ENCODE measurements at places on chromosomes 4 and X.

DNA sequence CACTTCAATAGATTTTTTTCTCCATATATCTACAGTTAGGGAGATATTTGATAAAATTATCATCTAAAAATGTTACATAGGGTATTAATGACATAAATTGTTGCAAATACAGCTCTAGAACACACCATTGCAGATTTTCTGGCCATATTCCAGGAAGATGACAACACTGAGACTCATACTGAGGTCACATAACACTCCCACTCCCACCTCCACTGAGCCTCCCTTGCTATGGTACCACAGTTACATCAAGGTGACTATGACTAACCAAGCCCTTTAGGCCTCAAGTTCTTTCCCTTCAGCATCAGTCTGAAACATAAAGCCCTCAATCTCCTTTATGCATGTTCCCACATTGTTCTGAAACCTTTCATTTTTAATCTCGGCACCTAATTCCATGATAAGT lies 932.0 kb upstream of the IGFBP7 start:
- no peak for DNase-seq

DNA sequence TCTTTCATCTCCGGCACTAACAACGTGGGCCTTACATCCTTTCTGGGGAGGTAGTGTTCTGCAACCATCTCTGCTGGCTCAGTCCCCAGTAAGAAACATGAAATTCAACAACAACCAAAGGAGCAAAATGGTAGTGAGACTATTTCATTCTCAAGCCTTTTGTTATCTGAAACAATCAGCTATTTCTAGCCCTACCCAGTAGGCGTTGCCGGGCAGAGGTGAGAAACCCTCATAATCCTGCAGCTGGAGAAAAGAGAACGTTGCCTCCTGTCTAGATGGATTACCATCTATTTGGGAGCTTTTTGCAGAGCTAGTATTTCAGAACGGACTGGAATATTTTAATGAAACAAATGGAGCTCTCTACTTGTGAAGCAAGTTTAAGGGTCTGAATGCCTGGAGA lies 66.4 kb upstream of the GPR174 start:
- no peak for DNase-seq

GRCh38 chr4:118712872-118713271 lies 27.7 kb downstream of the METTL14 start:
- no peak for DNase-seq

GRCh38 chrX:109889289-109890006 lies 113.5 kb upstream of the TMEM164 start:
- DNase-seq: no peak

- DNase-seq: no peak
Observed at GRCh38 chrX:118983513-118983912, 9.1 kb downstream of the LONRF3 start.

- DNase-seq: peak; percentile 62
Observed at GRCh38 chr4:76035141-76035540, 729 bp downstream of the CXCL11 start.

DNA sequence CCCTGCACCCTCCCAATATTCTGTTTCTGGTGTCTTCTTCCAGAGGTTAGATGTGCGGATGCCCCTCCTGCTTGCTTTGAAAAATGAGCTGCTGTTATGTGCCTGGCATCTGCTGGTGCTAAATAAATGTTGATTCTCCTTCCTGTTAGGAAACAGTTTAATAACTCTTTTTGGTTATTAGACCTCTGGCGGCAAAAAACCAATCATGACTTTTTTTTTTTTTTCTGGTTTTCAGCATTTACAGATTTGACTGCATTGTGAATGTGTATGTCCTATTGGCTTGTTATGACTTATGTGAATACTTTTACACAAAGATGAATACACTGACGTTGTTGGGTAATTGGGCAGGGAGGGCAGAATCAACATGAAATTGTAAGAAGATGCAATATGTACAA lies 13.6 kb upstream of the TMEM156 start:
- no peak for DNase-seq

DNA sequence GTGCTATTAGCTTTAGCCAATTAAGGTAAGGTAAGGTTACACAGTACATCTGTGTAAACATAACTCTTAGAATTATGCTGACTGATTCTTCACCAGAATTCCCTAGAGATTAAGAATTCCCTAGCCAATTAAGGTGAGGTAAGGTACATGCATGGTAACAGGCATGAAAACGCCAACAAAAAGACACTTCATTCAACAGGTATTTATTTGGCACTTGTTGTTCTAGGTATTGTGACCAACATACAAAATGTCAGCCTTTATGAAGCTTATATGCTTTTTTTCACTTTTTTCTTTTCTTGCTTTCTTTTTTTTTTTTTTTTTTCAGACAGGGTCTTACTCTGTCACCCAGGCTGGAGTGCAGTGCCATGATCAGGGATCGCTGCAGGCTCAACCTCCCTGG lies 47.2 kb downstream of the EDNRA start:
- DNase-seq: no peak

DNA sequence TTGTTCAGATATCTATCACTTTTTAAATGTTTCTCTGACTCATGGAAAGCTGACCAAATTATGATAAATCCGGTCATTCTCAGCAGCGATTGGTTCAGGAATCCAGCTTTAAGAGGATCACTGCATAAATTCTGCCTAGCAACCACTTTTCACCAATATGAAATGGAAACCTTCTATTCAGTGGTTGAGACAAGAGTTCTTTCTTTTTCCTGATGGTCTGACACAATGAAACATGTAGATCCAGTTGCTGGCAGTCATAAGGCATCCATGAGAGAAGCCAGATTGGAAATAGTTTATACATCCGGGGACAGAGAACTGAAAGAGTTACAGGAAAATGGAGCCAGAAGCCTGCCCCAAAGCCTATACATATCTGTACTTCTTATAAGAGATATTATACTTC lies 27.2 kb downstream of the MAB21L2 start:
- no peak for DNase-seq

- DNase-seq: no peak
Observed at GRCh38 chr4:15344041-15344440, 83.8 kb upstream of the C1QTNF7 start.

DNA sequence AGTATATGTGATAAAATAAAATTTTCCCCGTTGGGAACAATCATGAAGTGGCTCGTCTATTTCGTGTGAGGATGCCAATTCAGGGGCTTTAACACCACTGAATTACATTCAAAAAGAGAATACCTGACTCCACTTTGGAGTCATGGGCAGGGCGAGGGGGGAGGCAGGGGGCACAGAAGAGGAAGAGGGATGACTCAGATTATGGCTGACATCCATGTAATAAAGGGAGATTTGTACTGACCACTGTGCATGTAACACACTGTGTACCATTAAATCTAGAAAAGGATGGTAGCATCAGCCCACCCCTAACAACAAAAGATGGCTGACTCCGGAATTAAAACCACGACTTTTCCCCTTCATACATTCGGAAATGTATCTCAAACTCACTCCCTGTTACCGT lies 1.3 kb downstream of the SLC9A7 start:
- no peak for DNase-seq

DNA sequence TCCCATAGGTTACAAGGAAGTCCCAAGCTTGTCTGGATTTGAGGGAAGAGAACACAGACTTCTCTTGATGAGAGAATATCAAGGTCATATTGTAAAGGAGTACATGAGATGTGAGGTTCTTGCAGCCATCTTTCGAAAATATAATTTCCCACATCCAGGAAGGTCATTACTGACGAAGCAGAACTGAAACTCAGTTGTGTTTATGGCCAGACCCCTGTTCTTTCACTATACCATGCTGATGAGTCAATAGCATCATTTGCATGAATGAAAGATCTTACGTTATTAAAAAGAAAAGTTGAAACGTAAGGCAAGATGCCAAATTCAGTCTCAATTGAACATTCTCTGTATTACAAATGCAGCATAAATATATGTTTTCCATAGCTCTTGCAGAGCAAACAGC lies 14.2 kb upstream of the CCDC149 start:
- DNase-seq: no peak

GRCh38 chrX:109785053-109785452 lies 52.0 kb upstream of the ACSL4 start:
- no peak for DNase-seq

GRCh38 chr4:37891260-37892159 lies 626 bp downstream of the TBC1D1 start:
- no peak for DNase-seq

- no peak for DNase-seq
Observed at GRCh38 chrX:114976292-114976691, 41.1 kb downstream of the IL13RA2 start.

DNA sequence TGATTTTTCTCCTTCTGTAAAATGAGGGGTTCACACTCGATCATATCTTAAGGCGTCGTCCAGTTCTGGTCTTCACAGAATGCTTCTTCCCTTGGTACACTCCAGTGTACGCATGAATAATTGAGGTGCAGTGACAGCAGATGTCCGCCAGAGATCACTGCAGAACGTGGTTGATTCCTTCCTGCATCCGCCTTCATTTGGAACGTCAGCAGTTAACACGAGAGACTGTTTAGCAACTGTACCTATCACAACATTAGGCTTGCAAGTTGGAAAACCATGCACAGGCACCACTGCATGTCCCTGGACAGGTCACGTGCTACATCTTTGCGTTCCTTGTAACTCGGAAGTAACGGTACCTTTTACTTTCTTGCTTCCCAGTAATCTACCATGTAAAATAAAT lies 66.0 kb upstream of the GEMIN8 start:
- no peak for DNase-seq

GRCh38 chrX:120029354-120029753 lies 48.1 kb downstream of the RHOXF2B start:
- no peak for DNase-seq

- DNase-seq: no peak
Observed at GRCh38 chrX:66408507-66408906, 230.4 kb downstream of the EDA2R start.

GRCh38 chr4:42396361-42396751 lies 932 bp upstream of the SHISA3 start:
- no peak for DNase-seq

DNA sequence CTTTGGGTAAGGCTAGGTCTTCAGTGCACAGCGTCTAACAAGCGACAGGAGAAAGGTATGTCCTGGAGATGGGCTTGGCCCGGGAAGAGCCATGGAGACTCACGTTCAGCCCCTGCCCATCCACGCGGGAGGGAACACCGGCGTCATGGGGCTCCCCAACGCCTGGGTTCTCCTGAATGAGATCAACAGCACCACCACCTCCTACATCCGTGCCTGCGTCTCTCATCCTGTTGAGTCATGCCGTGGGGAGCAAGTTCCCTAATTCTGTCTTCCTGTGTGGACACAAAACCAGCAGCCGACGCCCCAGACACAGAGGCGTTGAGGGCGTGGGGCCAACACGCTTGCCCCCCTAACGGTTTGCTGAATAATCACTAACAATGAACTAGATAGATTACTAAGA lies 20.1 kb upstream of the IL3RA start:
- DNase-seq: no peak

DNA sequence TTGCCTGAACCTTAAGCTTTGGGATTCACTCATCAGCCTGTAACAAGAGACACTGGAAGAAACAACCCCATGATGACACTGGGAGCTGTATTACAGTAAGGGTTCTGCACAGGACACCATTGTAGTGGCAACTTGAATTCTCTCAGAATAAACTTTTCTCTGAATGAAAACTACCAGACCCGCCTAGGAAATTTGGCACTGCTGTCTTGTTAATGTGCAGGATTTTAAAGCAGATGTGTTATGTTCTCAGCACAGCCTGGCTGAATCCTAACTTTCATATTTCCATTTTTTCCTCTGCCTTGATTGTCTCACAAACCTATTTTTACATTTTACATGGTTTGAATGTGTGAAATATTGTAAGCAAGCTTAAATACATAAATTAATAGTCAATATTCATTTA lies 253.6 kb downstream of the UNC5C start:
- no peak for DNase-seq

DNA sequence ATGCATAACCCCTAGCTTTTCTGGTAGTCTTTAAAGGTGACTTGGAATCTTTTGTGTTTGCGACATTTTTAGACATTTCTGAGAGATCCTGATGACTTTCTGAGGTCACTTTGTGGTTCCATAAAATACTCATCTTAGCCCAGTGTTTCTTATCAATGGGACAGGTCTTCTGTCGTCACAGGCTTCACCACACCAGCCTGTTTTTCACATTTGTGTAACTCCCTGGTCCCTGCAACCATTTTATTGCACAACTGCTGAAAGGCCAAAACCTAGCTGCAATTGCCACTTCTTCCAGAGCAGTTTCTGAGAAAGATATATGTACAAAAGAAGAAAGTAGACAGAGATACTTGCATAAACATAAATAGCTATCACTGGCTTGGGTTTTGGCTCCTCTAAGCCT lies 120.9 kb downstream of the IL15 start:
- DNase-seq: no peak

- DNase-seq: no peak
Observed at GRCh38 chr4:183738081-183738673, 79.1 kb downstream of the TRAPPC11 start.

- no peak for DNase-seq
Observed at GRCh38 chr4:109921384-109921808, 8.7 kb downstream of the EGF start.

DNA sequence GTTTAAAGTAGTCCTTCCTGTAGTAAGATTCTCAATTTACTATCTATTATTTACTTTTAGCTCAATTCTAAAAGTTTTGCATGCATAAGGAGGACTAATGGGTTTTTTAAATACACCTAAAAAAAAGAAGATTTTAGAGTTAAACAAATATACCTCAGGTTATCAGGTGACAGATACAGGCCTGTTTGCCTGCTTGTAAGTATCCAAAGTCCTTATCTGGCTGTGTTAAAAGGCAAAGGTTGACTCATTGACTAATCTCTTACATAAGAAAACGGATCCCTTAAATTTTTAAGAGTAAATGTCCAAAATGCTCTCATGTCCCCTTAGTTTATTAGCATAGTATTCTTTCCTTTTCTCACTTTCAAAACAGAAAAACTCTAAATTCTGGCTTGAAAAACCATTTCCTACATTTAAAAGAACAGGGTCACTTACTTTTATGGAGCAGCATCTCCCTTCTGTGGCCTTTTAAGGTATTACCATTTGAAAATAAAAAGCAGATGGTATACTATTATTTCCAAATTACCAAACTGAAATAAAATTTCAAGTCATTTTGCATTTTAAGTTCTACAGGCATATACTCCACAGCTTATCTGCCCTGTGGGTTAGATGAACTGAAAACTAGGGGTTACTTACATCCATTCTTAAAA lies 4.5 kb downstream of the CBR4 start:
- no peak for DNase-seq

GRCh38 chrX:42073448-42073847 lies 150.1 kb upstream of the CASK start:
- DNase-seq: no peak

GRCh38 chrX:47843363-47843762 lies 6.7 kb downstream of the ZNF81 start:
- no peak for DNase-seq

GRCh38 chr4:138851391-138852335 lies 163.9 kb upstream of the NOCT start:
- DNase-seq: no peak

Measured in NCI-H524 treated with DMSO at 0.1 percent for 48 hours (cell line).